ENCODE measurements at places on chromosomes 11 and 22.

DNA sequence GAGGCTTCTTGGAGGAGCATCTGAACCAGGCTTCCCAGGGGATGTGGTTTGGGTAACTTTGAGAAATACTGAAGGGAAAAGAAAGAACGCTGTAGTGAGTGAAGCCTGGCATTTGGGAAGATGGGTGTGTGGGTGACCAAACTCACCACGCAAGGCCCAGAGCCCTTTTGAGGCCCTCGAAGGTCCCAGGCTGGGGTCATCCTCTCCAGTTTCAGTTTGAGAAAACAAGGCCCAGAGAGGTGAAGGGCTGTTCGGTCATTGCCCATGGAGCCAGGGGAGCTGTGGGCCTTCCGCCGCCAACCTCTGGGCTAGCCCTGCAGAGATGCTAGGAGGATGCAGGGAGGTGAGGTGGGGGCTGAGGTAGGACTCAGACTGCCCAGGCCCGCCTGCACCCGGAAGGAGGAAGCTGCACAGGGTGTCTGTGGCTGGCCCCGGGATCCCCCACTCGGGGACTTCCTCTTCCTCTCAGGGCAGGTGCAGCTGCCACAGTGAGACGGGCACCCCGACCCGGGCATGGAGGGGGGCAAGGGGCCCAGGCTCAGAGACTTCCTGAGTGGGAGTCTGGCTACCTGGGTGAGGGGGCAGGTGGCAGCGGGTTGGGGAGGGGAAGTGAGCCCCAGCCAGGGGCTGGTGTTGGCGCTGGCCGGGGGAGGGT, at the start of gene CCDC88B:
Gene CCDC88B, plus strand, starts transcription at position 451 of the 655 bp plus-strand sequence. Its CDS starts 63 bp downstream, at position 514.
- DNase-seq, result peak; percentile 90
- H3K4me3 ChIP-seq, result peak within 1 kb of the TSS; percentile 93
- no peaks in the 10 kb centered on the region for H3K36me3 ChIP-seq
- peak within 1 kb of the TSS; percentile 98 for H3K27ac ChIP-seq

GRCh38 chr11:24064309-24064903, 432.4 kb upstream of the LUZP2 start:
- no peak overlapping the region for H3K27ac ChIP-seq
- no peak for DNase-seq
- H3K4me1 ChIP-seq, result no peaks in the 10 kb centered on the region
- H3K36me3 ChIP-seq, result no peaks in the 10 kb centered on the region
- no peak overlapping the region for H3K4me3 ChIP-seq
- H3K27me3 ChIP-seq, result no peaks in the 10 kb centered on the region

GRCh38 chr11:122393209-122393860, 262.2 kb upstream of the UBASH3B start:
- peaks cover 4% of the 10 kb centered on the region for H3K27me3 ChIP-seq
- no peaks in the 10 kb centered on the region for H3K36me3 ChIP-seq
- DNase-seq, result no peak
- no peaks in the 10 kb centered on the region for H3K4me1 ChIP-seq
- no peak overlapping the region for H3K27ac ChIP-seq

GRCh38 chr11:19075636-19076035, 15.1 kb upstream of the MRGPRX2 start:
- H3K27me3 ChIP-seq, result peaks cover 9% of the 10 kb centered on the region
- H3K27ac ChIP-seq, result no peak overlapping the region
- H3K36me3 ChIP-seq, result no peaks in the 10 kb centered on the region
- DNase-seq, result no peak
- peaks cover 7% of the 10 kb centered on the region for H3K4me1 ChIP-seq
- H3K4me3 ChIP-seq, result no peak overlapping the region

GRCh38 chr22:44055805-44056204, 31.7 kb downstream of the PARVB start:
- no peaks in the 10 kb centered on the region for H3K27me3 ChIP-seq
- H3K27ac ChIP-seq, result no peak overlapping the region
- no peak for DNase-seq
- no peak overlapping the region for H3K4me3 ChIP-seq

DNA sequence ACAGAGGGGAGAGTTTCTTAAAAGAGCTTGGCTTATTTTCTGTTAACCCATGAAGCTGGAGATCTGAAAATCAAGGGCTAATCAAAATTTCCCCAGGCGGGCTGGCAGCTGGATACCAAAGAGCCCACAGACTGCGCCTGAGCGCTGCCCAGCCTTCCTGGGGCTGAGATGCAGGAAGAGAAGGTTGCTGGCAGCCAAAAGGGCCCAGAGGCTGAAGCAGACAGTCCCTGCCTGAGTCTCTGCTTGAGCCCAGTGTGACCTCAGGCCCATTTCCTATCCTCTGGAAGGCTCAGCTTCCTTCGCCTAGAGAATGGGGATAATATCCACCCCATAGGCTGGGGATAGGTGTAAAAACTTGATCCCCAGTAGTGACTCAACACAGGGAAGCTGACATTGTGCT, 49.1 kb downstream of the ARRB1 start:
- H3K4me1 ChIP-seq, result peaks cover 66% of the 10 kb centered on the region
- DNase-seq, result no peak
- H3K36me3 ChIP-seq, result no peaks in the 10 kb centered on the region
- H3K27ac ChIP-seq, result no peak overlapping the region
- peaks cover 2% of the 10 kb centered on the region for H3K27me3 ChIP-seq

- no peak for DNase-seq
- H3K4me1 ChIP-seq, result no peaks in the 10 kb centered on the region
- H3K36me3 ChIP-seq, result no peaks in the 10 kb centered on the region
- H3K27ac ChIP-seq, result no peak overlapping the region
Observed at GRCh38 chr11:47071791-47072261, 104.9 kb downstream of the ARFGAP2 start.

DNA sequence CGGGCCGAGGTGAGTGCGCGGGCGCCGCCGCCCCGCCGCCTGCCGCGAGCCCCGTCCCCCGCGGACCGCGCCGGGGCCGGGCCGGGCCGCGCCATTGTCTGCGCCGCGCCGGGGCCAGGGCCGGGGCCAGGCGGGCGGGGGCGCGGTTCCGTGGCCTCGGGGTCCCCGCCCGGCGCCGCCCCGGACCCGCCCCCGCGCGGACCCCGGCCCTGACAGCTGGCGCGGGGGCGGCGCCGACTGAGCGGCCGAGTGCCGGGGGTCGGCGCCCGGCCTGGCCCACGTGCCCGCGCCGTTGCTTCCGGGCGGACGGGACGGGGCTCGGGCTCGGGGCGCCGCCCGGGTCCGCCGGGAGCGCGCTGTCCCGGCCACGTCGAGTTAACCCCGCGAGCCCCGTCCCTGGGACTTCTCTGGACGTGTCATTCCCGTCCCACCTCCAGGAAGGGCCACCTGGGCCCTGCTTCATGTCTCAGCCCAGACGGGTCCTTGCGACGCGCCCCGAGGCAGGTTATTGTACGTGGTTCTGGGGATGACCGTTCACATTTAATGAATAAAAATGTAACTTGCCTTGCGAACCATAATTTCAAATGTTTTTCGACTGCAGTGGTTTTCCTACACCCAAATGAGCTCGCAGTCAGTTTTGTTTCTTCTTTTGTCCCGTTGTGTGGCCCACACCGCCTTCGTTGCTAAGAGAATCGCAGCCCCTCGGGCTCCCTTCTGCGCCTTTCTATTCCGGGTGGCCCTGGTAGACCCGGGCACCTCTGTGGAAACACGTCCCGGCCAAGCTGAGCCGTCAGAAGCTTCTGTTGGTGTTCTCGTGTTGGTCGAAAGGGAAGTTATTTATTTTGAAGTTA, 562 bp downstream of the ZBED4 start:
- peaks cover 3% of the 10 kb centered on the region for H3K36me3 ChIP-seq
- H3K4me3 ChIP-seq, result peak overlapping the region; percentile 95
- peaks cover 14% of the 10 kb centered on the region for H3K27me3 ChIP-seq
- H3K4me1 ChIP-seq, result peaks cover 54% of the 10 kb centered on the region
- DNase-seq, result no peak

GRCh38 chr11:41784513-41785335, 325.3 kb upstream of the LRRC4C start:
- H3K4me3 ChIP-seq, result no peak overlapping the region
- no peaks in the 10 kb centered on the region for H3K36me3 ChIP-seq
- no peak for DNase-seq
- H3K27me3 ChIP-seq, result no peaks in the 10 kb centered on the region
- H3K27ac ChIP-seq, result no peak overlapping the region

DNA sequence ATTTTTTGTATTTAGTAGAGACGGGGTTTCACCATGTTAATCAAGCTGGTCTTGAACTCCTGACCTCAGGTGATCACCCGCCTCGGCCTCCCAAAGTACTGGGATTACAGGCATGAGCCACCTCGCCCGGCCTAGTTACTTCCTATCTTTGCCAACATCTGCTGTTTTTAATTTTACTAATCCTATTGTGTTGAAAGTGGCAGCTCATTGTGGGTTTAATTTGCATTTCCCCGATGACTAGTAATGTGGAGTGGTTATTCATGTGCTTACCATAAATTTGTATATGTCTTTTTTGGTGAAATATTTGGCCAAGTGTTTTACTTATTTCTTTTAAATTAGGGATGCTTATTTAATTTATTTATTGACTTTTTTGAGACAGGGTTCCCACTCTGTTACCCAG, 74.2 kb upstream of the SLC25A18 start:
- peaks cover 1% of the 10 kb centered on the region for H3K27me3 ChIP-seq
- no peaks in the 10 kb centered on the region for H3K4me1 ChIP-seq
- H3K4me3 ChIP-seq, result no peak overlapping the region

- peaks cover 1% of the 10 kb centered on the region for H3K4me1 ChIP-seq
- no peaks in the 10 kb centered on the region for H3K36me3 ChIP-seq
- DNase-seq, result no peak
Observed at GRCh38 chr22:35024364-35024692, 41.6 kb upstream of the ISX start.

DNA sequence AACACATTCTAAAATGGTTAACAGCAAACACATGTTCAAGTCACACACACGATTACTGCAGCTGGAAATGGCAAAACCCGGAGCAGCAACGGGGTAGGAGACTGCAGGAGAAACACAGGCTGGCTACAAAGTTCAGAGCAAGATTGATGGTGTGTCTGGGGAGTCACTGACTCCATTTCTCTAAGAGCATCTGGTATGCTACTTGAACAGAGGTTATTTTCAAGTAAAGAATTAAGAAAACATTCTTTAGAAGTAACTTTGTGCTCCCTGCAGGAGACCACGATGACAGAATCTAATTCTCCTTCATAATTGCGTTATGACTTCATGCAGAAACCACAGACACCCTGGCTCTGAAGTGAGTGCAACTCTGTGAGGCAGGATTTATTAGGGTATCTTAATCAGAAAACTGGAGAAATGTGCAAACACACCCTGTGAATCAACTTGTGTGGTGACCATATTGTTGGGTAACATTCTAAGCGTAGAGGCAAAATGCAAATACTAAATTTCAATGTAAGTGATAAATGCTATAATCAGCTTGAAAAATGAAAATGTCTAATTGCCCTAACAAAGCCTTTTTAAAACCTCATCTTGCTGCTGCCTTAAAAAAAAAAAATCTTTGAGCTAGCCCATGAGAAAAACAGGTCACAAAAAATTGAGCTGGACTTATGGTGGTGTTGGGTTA, 303.0 kb downstream of the CADM1 start:
- no peaks in the 10 kb centered on the region for H3K36me3 ChIP-seq
- peak; percentile 49 for DNase-seq
- no peak overlapping the region for H3K27ac ChIP-seq
- H3K4me3 ChIP-seq, result no peak overlapping the region
- peaks cover 3% of the 10 kb centered on the region for H3K27me3 ChIP-seq
- no peaks in the 10 kb centered on the region for H3K4me1 ChIP-seq

DNA sequence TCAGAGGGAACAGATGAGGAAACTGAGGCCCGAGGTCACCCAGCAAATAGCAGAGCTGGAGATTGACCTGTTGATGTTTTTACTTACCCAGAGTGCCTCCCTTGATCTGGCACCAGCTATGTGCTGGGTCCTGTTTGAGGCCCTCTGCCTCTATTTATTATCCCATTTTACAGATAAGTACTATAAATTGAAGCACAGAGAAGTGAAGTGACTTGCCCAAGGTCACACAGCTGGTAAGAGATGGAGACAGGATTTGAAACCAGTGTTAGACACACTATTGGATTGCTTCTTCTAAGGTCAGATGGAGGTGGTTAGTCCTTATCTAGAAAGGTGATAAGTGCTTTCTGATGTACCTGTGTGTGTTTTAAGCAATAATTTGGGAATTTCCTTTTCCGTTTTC, 13.5 kb downstream of the SGSM1 start:
- DNase-seq, result no peak
- H3K4me1 ChIP-seq, result peaks cover 1% of the 10 kb centered on the region
- H3K36me3 ChIP-seq, result peaks cover 32% of the 10 kb centered on the region
- no peak overlapping the region for H3K4me3 ChIP-seq
- no peak overlapping the region for H3K27ac ChIP-seq

GRCh38 chr22:29308148-29308790, 1.8 kb downstream of the GAS2L1 start:
- no peak for DNase-seq
- H3K4me1 ChIP-seq, result peaks cover 14% of the 10 kb centered on the region
- H3K27ac ChIP-seq, result no peak overlapping the region
- H3K4me3 ChIP-seq, result no peak overlapping the region
- peaks cover 8% of the 10 kb centered on the region for H3K27me3 ChIP-seq
- H3K36me3 ChIP-seq, result no peaks in the 10 kb centered on the region

DNA sequence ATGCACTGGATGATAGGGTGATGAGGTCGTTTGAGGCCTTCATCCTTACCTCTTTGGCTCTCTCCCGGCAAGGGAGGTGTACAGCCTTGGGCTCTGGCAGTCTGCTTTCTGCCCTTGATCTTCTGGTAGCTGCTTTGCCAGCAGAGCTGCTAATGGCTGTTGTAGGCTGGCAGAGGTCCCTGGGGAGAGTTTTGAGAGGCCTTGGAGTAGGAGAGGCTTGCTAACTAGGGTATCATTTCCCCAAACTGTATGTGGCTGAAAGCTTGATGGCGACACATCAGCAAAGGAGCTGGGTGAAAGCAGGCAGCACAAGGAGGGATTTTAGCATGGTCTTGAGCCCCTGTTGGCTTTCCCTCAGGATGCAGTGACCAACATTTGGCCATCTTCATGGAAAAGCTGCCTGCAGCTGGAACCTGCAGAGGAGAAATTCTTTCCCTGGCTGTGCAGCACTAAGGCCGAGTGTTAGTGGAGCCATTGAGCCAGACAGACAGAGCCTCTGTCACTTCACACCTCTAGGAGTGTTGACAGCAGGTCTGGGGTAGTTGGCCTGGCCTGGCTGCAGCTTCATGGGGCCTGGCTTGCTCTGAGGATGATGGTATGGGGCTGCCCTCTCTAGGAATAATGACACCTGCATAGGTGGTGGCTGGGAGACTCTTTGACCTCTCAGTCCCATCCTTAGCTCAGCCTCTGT, 3.5 kb upstream of the AMPD3 start:
- no peak for DNase-seq
- H3K4me3 ChIP-seq, result peak overlapping the region; percentile 82
- peak overlapping the region; percentile 57 for H3K27ac ChIP-seq
- peaks cover 6% of the 10 kb centered on the region for H3K27me3 ChIP-seq

GRCh38 chr22:27989758-27990450, 70.8 kb upstream of the PITPNB start:
- no peak for DNase-seq
- H3K27me3 ChIP-seq, result no peaks in the 10 kb centered on the region
- no peak overlapping the region for H3K4me3 ChIP-seq
- no peaks in the 10 kb centered on the region for H3K4me1 ChIP-seq
- H3K36me3 ChIP-seq, result peaks cover 4% of the 10 kb centered on the region
